ENCODE measurements at places on chromosomes 3 and 15. TPM values are rescaled to one million over a fixed set of nuclear protein-coding genes. Genes with fewer than 3 reads are reported as not detected.

Gene SLC22A14
- 0.12 TPM for total RNA-seq

Gene DUOXA1
- 0.03 TPM for total RNA-seq

Gene GXYLT2
- 1.0 TPM for total RNA-seq

Gene A4GNT
- total RNA-seq = not detected

Gene RASL12
- total RNA-seq = 0.17 TPM

Gene PPCDC
- total RNA-seq = 17.3 TPM

Gene DLL4
- total RNA-seq = 2.3 TPM

Gene IGSF10
- 0.34 TPM for total RNA-seq

Gene CAND2
- total RNA-seq = 0.27 TPM

Gene ZNF620
- total RNA-seq = 2.0 TPM

Gene CYP1A2
- total RNA-seq = not detected

Gene POLQ
- total RNA-seq = 6.7 TPM

Gene ZKSCAN7
- not detected for total RNA-seq

Gene CCR5
- not detected for total RNA-seq

Gene STAB1
- 0.17 TPM for total RNA-seq
